GF-D8 (cell line): ENCODE measurements at places on chromosomes 13 and 19.

DNA sequence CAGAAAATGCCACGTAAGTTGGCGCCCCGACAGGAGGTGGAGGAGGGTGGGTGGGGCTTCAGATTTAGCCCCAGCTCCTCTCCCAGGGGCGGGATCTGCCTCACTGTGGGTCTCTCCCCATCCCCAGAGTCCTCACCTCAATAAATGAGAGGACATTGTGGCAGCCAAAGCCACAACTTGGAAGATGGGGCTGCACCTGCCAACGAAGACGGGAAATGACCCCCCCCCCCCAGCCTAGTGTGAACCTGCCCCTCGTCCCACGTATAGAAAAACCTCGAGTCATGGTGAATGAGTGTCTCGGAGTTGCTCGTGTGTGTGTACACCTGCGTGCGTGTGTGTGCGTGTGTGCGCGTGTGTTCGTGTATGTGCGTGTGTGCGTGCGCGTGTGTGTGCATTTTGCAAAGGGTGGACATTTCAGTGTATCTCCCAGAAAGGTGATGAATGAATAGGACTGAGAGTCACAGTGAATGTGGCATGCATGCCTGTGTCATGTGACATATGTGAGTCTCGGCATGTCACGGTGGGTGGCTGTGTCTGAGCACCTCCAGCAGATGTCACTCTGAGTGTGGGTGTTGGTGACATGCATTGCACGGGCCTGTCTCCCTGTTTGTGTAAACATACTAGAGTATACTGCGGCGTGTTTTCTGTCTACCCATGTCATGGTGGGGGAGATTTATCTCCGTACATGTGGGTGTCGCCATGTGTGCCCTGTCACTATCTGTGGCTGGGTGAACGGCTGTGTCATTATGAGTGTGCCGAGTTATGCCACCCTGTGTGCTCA is 1.5 kb upstream of the TRAPPC5 start:
- DNase-seq, result no peak

DNA sequence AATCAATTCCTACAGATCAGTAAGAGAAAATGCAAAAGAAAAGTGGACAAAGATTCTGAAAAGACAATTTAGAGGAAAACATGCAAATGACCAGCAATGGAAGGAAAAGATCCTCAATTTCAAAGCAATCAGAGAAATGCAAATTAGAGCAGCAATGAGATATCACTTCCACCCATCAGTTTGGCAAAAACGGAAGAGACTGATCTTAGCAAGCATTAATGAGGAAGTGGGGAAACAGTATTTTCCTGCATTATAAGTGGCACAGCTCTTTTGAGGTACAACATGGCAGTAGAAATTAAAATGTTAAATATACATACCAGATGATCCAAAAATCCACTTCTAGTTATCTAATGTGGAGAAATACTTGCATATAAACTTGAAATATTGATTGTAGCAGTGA is 69.1 kb upstream of the SLC7A1 start:
- DNase-seq, result peak; percentile 65

DNA sequence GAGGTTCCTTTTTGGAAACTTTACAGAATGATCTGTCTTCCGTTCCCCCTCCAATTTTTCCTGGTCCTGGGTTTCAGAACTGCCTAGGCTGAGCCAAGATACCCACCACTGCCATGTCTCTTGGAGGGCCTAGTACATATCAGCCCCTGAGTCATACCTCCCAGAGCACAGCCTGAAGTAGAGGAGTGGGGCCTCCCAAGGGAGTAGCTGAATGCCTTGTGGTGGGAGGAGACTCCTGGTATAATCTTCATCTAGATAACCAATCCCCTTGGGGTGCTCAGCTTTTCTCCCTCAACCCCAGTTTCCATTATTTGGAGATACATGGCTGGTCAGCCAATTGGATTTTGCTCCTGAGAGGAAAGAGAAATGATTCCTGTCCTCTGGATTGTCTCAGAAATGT is 30.3 kb downstream of the ZNF763 start:
- DNase-seq, result no peak

GRCh38 chr19:991174-991931 is 7.2 kb downstream of the WDR18 start:
- no peak for DNase-seq

DNA sequence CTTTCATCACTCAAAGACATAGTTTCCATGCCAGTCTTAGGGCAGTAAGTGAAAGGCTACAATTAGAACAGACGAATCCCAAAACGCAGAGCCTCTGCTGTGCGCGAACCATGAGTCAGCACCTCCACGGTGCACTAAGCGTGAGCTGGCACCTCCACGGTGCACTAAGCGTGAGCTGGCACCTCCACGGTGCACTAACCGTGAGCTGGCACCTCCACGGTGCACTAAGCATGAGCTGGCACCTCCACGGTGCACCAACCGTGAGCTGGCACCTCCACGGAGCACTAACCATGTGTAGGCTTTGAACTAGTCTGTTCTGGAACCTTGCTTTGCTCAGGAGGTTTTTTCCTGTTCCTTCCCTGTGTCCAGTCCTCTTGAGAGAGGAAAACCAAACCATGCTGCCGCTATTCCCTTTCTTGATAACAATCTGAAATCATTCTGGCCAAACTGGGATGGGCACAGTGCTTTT is 120.6 kb downstream of the IRS2 start:
- no peak for DNase-seq

- DNase-seq, result no peak
These were observed 234.6 kb downstream of the POSTN start for GRCh38 chr13:37364007-37364406.

GRCh38 chr19:55508120-55508519 is 19.9 kb downstream of the SSC5D start:
- no peak for DNase-seq

- DNase-seq, result no peak
These were observed 1.8 kb downstream of the ZNF175 start for GRCh38 chr19:51572908-51573307.

GRCh38 chr19:34998777-34999497 is 1.2 kb upstream of the GRAMD1A start:
- no peak for DNase-seq

DNA sequence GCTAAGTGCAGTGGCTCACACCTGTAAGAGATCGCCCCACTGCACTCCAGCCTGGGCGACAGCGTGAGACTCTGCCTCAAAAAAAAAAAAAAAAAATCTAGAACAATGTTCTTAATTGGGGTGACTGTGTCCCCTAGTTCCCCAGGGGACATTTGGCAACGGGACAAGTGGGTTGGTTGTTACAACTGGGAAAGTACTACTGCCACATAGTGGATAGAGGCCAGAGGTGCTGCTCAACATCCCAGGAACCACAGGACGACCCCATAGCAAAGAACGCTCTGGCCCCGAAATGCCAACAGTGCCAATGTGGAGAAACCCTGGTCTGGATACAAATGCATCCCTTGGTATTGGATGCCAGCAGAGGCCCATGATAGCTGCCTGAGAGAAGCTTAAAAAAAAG is 11.8 kb downstream of the NLRP12 start:
- DNase-seq, result no peak

DNA sequence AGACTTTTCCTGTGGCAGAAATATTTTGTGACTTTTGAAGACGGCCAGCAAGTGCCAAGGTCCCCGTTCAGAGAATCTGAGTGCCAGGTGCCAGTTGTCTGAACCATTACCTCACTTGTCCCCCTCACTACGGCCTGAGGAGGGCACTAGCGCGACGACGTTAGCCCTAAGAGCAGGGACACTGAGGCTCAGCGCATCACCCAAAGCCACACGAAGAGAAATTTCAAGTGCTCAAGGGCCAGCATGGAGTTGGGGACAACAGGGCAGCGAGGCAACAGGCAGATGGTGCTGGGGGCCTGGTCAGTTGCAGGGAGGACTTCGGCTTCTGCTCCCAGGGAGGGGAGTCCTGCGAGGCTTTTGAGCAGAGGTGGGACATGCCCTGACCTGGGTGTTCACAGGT is 9.5 kb upstream of the TYK2 start:
- DNase-seq, result no peak

GRCh38 chr13:76336889-76337844 is 549.0 kb downstream of the KCTD12 start:
- DNase-seq, result no peak

GRCh38 chr13:50069261-50069660 is 54.0 kb downstream of the KCNRG start:
- no peak for DNase-seq

DNA sequence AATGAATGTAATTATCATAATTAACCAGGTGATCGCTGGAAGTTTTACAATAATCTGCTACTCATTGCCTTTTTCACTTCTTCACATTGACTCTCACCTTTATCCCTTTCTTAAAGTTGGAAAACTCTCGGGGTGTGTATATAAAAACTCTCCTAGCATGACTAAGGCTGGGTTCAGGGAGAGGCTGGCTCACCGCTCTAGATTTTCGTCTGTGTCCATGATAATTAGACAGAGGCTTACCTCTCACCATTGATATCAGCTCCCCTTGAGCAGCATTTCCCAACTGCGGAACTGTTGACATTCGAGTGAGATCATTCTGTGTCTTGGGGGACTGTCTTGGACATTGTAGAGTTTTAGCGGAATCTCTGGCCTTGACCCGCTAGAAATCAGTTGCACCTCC is 39.4 kb downstream of the NFIX start:
- DNase-seq, result no peak

DNA sequence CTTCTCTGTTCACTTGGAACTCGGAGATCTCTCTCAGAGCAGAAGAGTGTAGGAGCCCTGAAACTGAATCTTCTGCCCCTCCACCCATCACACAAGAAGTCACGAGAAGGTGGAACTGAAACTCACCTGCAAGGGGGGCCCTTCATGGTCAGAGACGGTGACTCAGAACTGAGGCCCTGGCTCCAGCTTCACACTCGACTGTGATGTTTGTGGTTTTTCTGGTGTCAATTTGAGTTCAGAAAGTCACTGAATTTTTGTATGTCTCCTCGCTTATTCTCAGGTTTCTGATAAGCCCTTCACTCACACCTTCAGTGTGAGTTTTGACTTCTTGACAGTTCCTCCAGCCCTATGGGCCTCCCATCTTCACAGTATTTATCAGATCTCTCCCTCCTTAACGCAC is 23.1 kb downstream of the SIGLEC5 start:
- DNase-seq, result no peak

GRCh38 chr13:33105387-33106005 is 89.3 kb downstream of the KL start:
- DNase-seq, result no peak

- no peak for DNase-seq
These were observed 116.5 kb downstream of the DNAJC15 start for GRCh38 chr13:43139921-43140320.

GRCh38 chr19:42018503-42019193 is 24.6 kb upstream of the ATP1A3 start:
- no peak for DNase-seq

GRCh38 chr13:75621147-75621546 is 15.0 kb upstream of the LMO7 start:
- no peak for DNase-seq

GRCh38 chr13:112374271-112374670 is 1.9 kb upstream of the SPACA7 start:
- no peak for DNase-seq

- peak; percentile 85 for DNase-seq
These were observed at the start of gene NOSIP for GRCh38 chr19:49580264-49581006. Gene NOSIP (minus strand): TSS chr19:49580556. CDS start chr19:49560691, 19,865 bp downstream.

DNA sequence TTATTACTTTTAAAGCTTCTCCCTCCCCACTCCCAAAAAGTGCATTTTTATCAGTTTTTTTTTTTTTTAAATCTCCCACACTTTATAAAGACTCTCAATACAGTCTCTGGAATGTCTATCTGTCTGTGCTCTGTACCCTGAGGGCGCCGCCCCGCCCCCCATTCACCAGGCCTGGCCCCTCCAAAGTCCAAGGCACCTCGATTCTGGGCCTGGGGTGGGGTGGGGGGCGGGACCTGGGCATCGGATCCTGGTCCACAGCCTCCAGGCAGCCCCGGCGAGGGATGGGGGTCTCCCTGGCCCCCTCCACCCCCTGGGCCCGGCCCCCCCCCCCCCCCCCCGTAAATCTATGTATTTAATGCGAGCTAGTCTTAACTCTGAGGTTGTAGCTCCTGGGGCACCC is 23.3 kb downstream of the ZBTB7A start:
- DNase-seq, result no peak
